Naive thymus-derived CD4-positive, alpha-beta T cell (primary cell): ENCODE measurements at places on chromosomes 2 and 18. TPM values are rescaled to one million over a fixed set of nuclear protein-coding genes. Genes with fewer than 3 reads are reported as not detected.

The LCT gene
- total RNA-seq: 0.05 TPM

The CTAGE1 gene
- not detected for total RNA-seq

DNA sequence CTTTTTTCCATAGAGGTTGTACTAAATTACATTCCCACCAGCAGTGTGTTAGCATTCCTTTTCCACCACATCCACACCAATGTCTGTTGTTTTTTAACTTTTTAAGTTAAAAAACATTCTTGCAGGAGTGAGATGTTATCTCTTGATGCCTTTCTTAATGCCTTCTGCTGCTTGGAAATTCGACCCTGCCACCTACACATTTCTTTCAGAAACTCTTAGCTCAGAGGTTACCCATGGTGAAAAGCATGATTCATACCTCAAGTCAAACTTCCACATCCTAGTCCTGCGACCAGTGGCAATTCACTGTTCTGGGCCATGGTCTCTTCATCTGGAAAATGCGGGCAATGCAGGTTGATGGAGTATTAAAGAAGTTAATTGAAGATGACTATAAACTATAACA is 12.7 kb upstream of the HNMT start:
- DNase-seq: no peak

- DNase-seq: no peak
Observed at GRCh38 chr2:17270894-17271293, 247.3 kb downstream of the RAD51AP2 start.

DNA sequence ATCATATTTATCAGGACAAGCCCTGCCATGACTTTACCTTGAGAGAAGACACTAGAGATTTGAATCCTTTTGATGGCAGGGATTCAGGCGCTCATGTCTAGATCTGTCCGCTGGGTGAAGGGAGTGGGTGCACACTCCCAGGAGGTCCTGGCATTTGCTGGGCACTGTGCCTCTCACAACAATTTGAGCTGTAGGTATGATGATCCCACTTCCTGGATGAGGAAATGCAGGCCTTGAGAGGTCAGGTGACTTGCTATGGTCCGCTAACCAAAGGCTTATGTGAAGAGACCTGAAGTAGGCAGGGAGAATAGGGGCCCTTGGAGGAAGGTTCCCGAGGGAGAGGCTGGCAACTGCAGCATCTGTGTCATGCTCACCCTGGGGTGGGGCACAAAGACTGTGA is 206.1 kb downstream of the HAUS1 start:
- no peak for DNase-seq

GRCh38 chr2:106094131-106094841 is 99.8 kb downstream of the UXS1 start:
- DNase-seq: peak; percentile 82

DNA sequence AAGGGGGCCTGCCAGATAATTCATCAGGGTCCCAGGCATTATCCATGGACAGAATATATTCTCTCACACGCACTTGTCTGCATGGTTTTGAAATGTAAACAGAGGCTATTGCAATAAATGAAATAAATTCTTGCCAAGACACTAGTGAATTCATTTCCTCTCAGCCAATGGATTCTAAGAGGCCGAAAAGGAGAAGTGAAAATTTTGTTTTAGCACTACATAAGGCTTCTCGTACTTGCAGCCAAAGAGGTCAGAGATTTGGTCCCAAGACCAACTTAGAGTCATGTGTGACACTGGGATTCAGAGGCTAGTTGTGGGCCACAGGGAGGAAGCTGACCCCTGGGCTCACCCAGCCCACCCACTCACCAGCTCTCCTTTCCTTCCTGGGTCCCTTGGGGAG is 184.1 kb upstream of the GLI2 start:
- DNase-seq: no peak

- DNase-seq: no peak
Observed at GRCh38 chr2:239824866-239825704, 200.1 kb downstream of the NDUFA10 start.

GRCh38 chr2:27322301-27322765 is 564 bp downstream of the MPV17 start:
- DNase-seq: peak; percentile 13

- DNase-seq: no peak
Observed at GRCh38 chr2:161434118-161434517, 18.0 kb downstream of the TBR1 start.

GRCh38 chr2:240992572-240993291 is 5.7 kb upstream of the SNED1 start:
- DNase-seq: no peak

- no peak for DNase-seq
Observed at GRCh38 chr2:60453301-60453700, 100.2 kb downstream of the BCL11A start.
